ENCODE measurements at places on chromosomes 3 and 15.

GRCh38 chr15:43903864-43904290 is 77.1 kb downstream of the WDR76 start:
- peak; percentile 56 for DNase-seq
- no peak overlapping the region for H3K27ac ChIP-seq
- H3K27me3 ChIP-seq = no peaks in the 10 kb centered on the region
- no peaks in the 10 kb centered on the region for H3K4me1 ChIP-seq

- no peak overlapping the region for H3K27ac ChIP-seq
- H3K27me3 ChIP-seq = no peaks in the 10 kb centered on the region
- no peak overlapping the region for H3K4me3 ChIP-seq
- DNase-seq = no peak
These were observed 41.2 kb downstream of the ADIPOQ start for GRCh38 chr3:186883686-186884058.

DNA sequence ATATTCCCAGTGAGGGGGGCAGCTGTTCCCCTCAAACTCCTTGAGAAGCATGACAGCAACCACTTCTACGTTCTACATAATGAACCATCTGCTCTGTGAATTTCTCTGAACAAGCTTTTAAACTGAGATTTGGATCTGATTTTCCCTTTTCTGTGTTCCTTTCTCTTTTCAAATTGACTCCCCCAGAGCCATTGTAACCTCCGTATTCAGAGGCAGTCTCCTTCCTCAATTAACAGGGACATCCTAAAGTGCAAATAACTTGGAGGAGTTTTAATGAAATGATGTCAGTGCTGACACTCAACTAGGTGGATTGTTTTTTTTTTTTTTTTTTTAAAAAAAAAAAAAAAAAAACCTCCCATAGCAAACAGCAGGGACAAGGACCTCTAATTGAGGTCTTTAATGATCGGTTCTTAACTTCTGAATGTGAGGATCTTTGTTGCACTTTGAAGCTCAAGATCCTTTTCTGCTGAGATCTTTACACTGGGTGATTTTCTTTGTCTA is 48.8 kb downstream of the ADAMTS9 start:
- no peaks in the 10 kb centered on the region for H3K4me1 ChIP-seq
- DNase-seq = no peak
- H3K4me3 ChIP-seq = no peak overlapping the region
- H3K27me3 ChIP-seq = 0 out of 2 replicates have a peak, but pooled peaks cover 3% of the 10 kb centered on the region
- H3K27ac ChIP-seq = no peak overlapping the region

DNA sequence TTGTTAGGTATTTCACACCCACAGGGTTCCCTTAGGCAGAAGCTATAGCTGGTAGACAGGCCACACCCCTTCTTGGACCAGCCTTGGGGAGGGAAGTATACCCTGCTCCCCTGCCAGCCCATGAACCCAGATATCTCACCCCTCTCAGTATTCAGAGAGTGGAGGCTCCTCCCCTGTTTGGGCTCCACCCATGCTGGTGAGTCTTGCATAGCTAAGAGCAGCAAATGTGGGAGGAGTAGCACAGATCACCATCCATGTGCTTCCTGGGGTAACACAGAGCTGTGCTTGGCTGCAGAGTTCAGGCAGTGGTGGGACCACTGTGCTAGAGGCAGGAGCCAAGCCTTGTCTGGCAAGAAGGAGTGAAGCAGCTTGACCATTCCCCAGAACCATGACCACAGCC is 427.2 kb downstream of the ZIC1 start:
- H3K27me3 ChIP-seq = no peaks in the 10 kb centered on the region
- H3K27ac ChIP-seq = no peak overlapping the region
- no peaks in the 10 kb centered on the region for H3K4me1 ChIP-seq

- no peak for DNase-seq
- no peaks in the 10 kb centered on the region for H3K27me3 ChIP-seq
- H3K4me3 ChIP-seq = no peak overlapping the region
- H3K27ac ChIP-seq = no peak overlapping the region
- H3K4me1 ChIP-seq = no peaks in the 10 kb centered on the region
- H3K36me3 ChIP-seq = no peaks in the 10 kb centered on the region
These were observed 29.8 kb downstream of the FBXL22 start for GRCh38 chr15:63626955-63627354.

GRCh38 chr3:186166491-186167288 is 57.8 kb upstream of the ETV5 start:
- no peaks in the 10 kb centered on the region for H3K27me3 ChIP-seq
- H3K4me3 ChIP-seq = no peak overlapping the region
- DNase-seq = no peak
- no peaks in the 10 kb centered on the region for H3K4me1 ChIP-seq

DNA sequence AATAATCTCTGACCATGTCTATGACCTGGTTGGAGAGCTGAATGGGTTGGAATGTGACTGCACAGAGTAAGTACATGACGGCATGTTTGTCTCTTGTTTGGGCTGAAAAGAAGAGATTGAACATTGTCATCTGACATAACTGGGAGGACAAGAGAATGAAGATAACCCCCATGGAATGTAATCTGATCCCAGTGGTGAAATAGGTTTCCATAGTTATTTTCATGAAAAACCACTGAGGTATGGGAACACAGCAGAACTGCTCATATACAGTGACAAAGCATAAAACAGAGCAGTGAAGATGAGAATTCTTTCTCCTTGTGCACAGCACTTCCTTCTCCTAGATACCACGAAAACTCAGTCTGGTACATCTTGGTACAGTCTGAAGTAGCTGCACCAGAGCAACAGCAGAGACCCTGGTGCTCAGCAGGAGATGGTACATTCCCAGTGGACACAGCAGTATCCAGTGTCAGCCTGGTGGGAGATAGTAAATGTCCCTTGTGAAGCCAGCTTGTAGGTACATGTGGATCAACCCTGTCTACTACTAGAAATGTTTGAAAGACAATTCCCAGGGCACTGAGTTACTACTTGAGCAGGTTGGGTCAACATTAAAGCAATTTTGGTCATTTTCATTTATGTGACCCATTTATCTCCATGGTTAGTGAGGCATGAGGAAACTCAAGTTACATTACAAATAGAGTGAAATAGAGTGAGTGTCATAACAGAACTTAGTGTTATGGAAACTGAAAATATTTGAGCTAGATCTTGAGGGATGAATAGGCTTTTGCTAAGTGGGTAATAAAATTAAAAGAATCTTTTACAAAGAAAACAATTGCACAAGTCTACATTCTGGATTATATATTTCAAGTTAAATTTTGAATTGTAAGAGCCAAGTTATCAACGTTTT is 178.3 kb downstream of the SUCNR1 start:
- no peak overlapping the region for H3K4me3 ChIP-seq
- no peak for DNase-seq
- H3K4me1 ChIP-seq = no peaks in the 10 kb centered on the region
- H3K36me3 ChIP-seq = no peaks in the 10 kb centered on the region
- H3K27me3 ChIP-seq = no peaks in the 10 kb centered on the region
- H3K27ac ChIP-seq = no peak overlapping the region

GRCh38 chr3:192331749-192332385 is 395.5 kb downstream of the FGF12 start:
- no peaks in the 10 kb centered on the region for H3K36me3 ChIP-seq
- peaks cover 19% of the 10 kb centered on the region for H3K27me3 ChIP-seq
- no peak overlapping the region for H3K27ac ChIP-seq
- no peak overlapping the region for H3K4me3 ChIP-seq
- no peaks in the 10 kb centered on the region for H3K4me1 ChIP-seq

DNA sequence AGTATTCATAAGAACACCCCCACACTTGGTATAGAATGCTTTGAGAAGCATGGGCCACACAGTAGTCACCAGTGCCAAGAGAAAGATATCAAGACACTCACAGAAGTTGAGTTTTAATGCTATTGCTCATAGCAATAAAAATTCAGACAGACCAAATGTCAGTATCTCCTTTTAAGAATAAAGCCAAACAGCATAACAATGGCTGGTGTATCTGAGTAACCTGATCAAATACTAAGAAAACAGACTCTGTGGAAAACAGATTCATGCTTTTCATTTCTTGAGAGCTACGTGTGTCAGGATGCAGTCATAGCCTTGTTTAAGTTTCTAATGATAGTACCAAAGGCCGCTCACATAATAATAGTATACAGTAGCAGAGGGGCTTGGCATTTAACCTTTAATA is 778.5 kb downstream of the MECOM start:
- peaks cover 5% of the 10 kb centered on the region for H3K4me1 ChIP-seq
- H3K4me3 ChIP-seq = no peak overlapping the region
- H3K27ac ChIP-seq = no peak overlapping the region
- no peaks in the 10 kb centered on the region for H3K36me3 ChIP-seq
- DNase-seq = no peak

DNA sequence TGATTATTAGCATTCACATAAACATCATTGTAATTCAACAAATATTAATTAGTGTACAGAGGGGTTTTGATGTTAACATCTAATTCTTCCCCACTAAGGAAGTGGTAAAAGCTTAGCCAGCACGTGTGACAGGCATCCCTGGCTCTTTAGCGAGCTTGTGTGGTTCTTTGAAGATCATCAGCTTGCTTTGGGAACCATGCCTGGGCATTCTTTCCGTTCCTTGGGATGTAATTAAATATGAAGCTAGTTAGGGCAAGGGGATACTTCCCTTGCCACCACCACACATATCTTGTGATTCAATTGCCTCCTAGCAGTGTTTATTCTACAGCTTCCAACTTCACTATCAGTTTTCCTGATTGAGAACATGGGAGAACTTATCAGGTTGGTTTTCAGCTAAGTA is 246.5 kb downstream of the MYRIP start:
- no peak overlapping the region for H3K27ac ChIP-seq
- H3K4me1 ChIP-seq = no peaks in the 10 kb centered on the region
- H3K36me3 ChIP-seq = no peaks in the 10 kb centered on the region

DNA sequence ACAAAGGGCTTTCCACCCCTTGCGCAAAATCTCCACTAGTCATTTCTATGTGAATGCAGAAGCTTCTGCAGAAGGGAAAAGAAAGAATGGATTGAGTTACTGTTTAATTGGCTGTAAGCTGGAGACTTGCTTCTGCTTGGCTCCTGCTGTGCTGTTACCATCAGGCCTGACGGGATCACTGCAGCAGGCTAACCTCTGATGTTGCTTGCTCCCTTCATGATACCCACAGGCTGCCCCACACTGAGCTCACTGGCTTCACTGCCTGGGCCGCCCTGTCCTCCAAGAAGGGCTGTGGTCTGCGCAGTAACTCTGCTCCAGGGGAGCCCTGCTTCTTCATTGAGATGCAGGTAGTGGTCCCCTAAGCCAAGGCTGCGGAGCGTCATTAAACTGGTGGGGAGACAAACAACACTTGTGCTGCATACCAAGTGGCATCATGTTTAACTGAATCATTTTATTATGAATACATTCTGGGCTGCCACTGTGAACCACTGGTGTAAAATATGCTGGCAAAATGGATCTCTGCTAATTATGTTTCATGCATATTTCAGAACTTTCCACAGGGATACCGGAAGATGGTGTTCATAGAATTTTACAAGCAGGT is 78.6 kb downstream of the WDR49 start:
- no peak overlapping the region for H3K4me3 ChIP-seq
- DNase-seq = no peak
- no peaks in the 10 kb centered on the region for H3K27me3 ChIP-seq
- no peaks in the 10 kb centered on the region for H3K4me1 ChIP-seq
- no peaks in the 10 kb centered on the region for H3K36me3 ChIP-seq
- no peak overlapping the region for H3K27ac ChIP-seq

GRCh38 chr3:31770822-31771326 is 210.2 kb downstream of the OSBPL10 start:
- H3K27ac ChIP-seq = no peak overlapping the region
- no peak overlapping the region for H3K4me3 ChIP-seq
- no peak for DNase-seq

DNA sequence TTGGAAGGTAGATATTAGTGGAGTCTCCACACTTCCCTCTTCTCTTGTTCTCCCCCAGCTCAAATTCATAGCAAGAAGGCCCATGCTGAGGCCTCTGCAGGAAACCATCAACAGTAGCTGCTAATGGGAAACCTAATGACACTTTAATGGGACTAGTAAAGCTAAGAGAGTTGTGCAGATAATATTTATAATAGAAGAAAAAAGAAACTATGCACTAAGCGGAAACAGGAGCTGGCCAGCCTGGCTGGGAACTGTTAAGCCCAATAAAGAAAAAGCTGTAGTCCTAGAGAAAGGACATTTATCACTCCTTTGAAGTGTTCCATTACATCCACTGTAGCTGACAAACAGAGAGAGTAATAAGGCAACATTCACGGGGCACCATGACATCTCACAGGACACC is 229.6 kb downstream of the IGSF11 start:
- H3K36me3 ChIP-seq = peaks cover 4% of the 10 kb centered on the region
- H3K27me3 ChIP-seq = no peaks in the 10 kb centered on the region
- DNase-seq = no peak
- peaks cover 4% of the 10 kb centered on the region for H3K4me1 ChIP-seq
- no peak overlapping the region for H3K27ac ChIP-seq

GRCh38 chr3:181457756-181458155 is 254.0 kb upstream of the SOX2 start:
- H3K4me1 ChIP-seq = no peaks in the 10 kb centered on the region
- H3K27ac ChIP-seq = no peak overlapping the region
- no peak overlapping the region for H3K4me3 ChIP-seq

DNA sequence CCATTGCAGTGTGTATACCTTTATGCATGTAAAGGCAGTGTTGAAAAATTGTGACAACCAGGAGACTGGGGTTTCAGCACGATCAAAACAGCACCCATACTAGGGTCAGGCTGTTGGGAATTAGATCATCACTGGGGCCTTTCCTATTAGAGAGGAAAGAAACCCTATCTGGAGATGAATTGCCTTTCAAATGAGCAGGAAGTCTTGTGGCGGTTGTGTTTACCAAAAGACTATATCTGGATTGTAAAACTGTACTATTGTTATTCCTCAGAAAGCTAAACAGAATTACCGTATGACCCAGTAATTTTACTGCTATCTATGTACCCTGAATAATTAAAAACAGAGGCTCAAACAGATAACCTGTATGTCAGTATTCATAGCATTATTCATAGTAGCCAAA is 10.1 kb downstream of the UBE2E1 start:
- DNase-seq = no peak
- no peaks in the 10 kb centered on the region for H3K27me3 ChIP-seq
- no peak overlapping the region for H3K27ac ChIP-seq
- H3K36me3 ChIP-seq = no peaks in the 10 kb centered on the region
- no peak overlapping the region for H3K4me3 ChIP-seq
- no peaks in the 10 kb centered on the region for H3K4me1 ChIP-seq

- H3K27me3 ChIP-seq = no peaks in the 10 kb centered on the region
- no peak overlapping the region for H3K4me3 ChIP-seq
- no peaks in the 10 kb centered on the region for H3K4me1 ChIP-seq
- H3K27ac ChIP-seq = no peak overlapping the region
- no peak for DNase-seq
These were observed 20.6 kb downstream of the MAP2K5 start for GRCh38 chr15:67563092-67563491.

Data from HCT116 (cell line).